ENCODE measurements at places on chromosomes 3 and 15.

- peak; percentile 2 for DNase-seq
Measured at GRCh38 chr15:46293550-46293949, 658.7 kb downstream of the SQOR start.

DNA sequence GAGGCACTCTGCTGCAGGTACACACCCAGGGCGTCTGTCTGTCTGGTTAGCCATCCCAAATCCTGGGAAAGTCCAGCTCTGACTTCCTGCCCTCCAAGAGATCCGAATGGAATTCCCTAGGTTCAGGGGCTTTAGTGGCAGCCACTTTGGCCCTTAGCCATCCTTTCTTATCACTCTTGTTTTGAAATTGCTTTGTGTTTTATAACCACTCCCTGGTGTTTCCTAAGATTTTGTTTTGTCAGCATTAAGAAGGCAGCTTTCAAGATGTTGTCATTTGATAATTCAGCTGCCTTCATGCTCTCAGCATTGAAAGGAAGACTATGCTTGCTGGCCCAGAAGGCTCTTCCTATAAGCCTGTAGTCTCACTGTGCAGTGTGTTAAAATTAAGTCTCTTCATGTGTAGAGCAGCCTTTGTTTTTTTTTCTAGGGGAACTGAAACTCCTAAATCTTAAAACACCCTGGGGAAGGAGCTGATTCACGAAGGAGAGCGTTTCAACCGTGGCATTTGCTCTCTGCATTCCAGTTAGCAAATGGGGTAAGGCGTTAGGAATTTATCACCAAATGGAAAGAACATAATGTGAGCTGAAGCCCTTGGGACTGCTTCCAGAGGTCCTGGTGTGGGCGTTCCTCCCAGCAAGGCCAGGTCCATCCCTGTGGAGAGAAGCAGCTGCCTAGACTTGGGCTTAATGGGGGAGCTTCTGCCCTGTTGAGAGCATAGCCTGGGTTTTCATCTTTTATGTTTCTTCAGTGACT is 14.2 kb upstream of the CLEC3B start:
- DNase-seq, result peak; percentile 38

DNA sequence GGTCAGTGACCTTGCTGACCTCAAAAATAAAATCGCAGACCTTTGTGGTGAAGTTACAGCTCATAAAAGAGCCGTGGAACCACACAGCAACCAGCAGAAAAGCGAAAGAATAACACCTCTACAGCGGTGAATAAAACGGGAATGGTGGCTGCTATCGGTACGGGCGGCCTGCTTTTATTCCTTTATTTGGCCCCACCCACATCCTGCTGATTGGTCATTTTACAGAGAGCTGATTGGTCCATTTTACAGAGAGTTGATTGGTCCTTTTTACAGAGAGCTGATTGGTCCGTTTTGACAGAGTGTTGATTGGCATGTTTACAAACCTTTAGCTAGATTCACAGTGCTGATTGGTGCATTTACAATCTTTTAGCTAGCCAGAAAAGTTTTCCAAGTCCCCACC is 80.7 kb upstream of the ATP10A start:
- DNase-seq, result no peak

DNA sequence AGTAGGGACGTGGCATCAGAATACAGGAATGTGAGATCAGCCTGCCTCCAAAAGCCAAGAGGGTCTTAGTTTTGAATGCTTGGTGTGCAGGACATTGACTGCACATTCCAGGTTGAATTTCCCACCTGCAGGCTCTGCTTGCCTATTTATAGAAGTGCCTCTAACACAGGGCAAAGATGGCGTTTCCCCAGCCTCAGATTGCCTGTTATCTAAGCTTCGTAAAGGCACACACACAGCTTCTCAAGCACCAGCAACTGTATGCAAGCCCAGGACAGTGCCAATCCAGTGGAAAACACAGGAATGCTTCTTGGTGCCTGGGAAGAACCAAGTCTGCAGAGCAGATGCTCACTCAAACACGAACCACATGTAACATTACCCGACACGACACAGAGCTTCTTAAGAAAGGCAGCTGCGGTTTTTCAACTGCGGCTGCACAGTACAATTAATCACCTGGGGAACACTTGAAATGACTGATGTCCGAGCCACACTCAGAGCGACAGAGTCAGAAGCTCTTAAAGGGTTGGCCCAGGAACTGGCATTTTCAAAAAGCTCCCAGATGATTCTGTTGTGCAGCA is 90.0 kb upstream of the ANKRD34C start:
- no peak for DNase-seq

DNA sequence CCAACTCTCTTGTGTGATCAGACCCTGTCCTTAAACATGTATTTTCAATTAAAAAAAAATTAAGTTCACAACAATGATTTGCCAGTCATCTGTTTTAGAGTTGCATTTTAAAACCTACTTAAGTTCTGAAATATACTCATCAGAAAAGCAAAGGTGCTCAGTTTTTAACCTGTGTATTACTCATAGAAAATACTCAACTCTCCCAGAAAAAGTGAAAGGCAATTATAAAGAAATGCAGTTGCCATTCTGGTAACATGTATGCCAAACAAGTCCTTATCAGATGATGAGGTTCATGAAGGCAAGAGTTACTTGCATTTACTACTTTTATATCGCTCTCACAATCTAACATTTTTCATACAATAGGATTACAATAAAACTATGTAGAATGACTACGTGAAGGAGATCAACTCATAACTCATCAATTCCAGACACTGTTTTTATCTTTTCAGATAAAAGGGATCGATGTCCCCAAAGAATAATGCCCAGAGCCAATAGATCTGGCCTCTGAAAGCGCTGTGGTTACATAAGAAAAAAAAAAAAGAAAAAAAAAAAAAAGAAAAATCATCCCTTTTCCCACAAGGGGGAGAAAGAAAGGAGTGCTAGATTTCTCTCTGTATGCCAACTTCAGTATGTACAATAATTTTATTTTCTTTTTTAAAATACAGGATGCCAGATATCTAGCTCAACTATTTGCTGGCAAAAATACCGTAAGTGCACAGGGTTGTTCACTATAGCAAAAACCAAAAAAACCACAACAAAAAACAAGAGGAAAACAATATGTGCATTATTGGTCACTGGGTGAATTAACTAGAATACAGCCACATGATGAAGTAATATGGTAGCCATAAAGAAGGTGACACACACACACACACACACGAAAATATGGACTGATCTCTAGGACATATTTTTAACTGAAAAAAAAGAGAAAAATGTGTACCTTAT is 137.4 kb downstream of the NR1I2 start:
- DNase-seq, result no peak

DNA sequence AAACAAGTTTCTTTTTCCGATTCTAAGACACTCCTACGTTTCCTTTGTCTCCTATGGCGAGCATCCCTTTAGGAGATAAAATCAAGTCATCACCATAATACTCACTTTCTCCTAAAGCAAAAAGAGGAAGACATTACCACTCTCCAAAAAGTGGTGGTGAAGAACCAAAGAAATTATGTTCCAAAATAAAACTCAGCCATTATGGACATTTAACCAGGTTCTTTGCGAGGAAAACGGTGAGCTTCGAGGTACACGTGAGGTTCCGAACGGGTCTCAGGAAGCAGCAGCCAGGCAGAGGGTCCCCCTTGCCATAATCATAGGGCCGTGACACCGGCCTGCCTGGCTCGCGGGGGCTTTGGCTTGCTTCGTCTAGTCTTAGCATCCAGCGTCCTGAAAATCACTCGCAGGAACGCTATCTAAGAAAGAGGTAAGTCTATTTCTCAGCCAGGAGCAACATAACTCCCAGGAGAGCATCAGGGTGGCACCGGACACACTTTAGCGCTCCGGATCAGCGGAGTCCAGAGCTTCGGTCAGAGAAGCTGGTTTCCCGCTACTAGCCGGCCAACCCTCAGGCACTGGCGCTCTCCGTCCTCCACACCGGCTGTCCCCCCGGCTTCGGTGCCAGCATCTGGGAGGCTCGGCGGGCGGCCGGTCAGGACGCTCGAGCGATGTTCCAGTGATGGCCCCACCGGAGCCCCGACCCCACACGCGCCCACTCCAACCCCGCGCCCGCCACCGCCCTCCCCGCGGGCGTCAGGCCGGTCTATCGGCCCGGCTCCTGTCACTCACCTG is 581 bp downstream of the IP6K1 start:
- peak; percentile 37 for DNase-seq

DNA sequence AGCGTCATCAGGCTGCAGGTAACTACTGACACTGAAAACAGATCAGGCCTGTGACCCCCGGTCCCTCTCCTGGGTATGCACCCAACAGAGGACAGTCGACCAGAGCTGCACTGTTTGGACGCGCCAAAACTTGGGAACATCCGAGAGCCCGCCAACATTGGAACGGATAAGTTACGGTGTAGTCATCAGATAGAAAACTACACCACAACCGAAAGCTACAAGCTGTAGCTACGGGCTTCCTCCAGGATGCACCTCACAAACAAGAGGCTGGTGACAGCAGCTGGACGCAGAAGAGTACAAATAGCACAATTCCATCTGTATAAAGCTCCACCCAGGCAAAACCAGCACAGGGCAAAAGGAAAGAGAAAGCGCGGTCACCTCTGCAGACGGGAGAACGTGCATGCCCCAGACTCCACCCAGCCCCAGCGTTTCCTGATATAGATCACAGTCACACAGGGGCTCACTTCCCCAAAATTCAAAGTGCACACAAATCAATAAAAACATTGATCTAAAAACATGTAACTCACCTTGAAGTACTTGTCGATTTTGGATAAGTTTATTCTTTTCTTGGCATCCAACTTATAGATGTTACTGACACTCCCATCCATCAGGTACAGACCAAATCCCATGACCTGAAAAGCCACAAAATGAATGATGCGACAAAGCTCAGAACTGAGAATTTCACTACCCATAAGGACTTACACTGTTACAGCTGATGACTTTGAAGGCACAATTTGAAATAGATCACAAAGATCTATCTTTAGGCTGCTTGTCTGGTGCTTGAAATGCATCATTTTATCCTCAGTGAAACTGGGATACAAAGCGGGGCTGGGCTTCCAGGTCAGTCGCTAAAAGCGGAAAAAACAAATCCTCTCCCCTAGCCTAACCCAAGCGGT is 43.3 kb downstream of the CYFIP1 start:
- no peak for DNase-seq

GRCh38 chr15:77905301-77905920 is 172.1 kb downstream of the TBC1D2B start:
- DNase-seq, result no peak

GRCh38 chr3:136653628-136654027 is 98.5 kb downstream of the STAG1 start:
- no peak for DNase-seq

DNA sequence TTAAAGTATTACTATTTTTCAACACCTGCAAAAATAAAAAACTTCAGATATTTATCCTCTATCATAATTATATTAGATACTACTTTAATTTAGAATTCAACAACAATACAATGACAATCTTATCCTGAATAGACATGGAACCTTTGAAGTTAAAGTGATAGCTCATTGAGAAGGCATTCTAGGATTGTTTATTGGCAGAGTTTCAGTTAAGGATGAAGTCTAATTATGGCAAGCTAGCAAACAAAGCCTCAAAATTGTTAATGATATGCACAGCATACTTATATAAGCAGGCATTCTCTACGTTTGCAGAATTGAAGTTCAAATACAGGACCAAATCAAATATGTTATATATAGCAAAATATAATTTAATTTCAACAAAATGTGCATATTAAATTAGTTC is 91.2 kb upstream of the ABI3BP start:
- DNase-seq, result no peak

DNA sequence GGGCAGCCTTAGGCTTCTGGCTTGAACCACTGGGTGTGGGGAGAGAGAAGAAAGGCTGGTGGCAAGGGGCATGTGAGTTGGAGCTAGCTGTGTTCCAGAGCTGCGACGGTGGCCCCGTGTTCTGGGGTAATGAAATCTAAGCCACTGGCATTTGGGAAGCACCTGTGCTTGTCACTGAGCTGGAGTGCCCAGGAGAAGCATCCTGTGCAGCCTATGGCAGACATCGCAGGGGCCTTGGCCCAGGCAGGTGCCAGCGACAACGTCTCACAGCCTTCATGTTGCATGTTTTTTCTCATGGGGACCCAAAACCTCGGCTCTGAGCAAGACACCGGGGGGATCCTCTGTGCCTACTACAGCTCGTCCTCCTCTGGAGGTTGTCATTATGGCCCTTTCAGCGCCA is 91.1 kb upstream of the PLXNA1 start:
- DNase-seq, result no peak

DNA sequence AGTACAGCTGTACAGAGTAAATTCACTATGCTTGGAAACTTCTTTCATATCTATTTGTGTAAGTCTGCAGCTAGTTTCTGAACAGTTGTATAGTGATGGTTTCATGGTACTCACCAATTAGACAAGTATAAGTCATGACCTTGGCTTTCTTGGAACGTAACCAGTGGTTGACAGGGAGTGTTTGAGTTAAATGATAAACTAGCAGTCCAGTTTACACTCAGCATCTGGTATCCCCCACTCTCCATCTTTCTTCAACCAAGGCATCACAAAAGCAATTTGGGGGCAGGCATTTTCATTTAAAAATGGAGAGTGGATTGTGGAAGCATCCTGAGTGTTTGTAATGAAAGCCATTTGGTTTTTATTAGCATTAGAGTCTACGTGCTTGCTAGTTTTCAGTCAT is 26.0 kb downstream of the MME start:
- DNase-seq, result no peak

DNA sequence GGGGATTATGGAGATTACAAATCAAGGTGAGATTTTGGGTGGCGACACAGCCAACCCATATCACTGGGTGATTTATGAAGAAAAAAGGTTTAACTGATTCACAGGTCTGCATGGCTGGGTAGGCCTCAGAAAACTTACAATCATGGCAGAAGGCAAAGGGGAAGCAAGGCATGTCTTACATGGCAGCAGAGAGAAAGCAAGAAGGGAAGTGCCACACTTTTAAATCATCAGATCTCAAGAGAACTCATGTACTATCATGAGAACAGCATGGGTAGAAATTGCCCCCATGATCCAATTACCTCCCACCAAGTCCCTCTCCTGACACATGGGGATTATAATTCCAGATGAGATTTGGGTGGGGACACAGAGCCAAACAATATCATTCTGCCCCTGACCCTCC is 59.7 kb downstream of the DPH6 start:
- no peak for DNase-seq

DNA sequence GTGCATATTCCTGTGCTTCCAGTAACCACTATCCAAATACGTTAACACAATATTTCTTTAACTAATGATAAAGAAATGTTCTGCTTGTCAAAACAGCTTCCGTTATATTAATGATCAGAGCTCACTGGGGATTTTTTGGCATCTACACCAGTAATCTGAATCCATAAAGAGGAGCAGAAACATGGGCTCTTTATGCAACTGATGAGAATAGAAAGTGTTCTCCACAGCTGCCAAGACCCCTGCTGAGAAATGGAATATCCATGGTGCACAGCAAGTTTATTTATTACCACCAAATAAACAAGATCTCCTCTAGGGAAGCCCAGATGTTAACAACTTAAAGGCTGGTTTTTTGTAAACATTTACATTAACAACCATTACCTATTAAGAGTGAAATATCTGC is 54.5 kb downstream of the ALDH1A2 start:
- DNase-seq, result no peak

GRCh38 chr3:172203522-172204258 is 164.3 kb downstream of the FNDC3B start:
- DNase-seq, result no peak

GRCh38 chr3:177642804-177643125 is 445.5 kb upstream of the TBL1XR1 start:
- DNase-seq, result no peak

- DNase-seq, result no peak
Measured at GRCh38 chr3:149315694-149316093, 17.7 kb downstream of the TM4SF18 start.

GRCh38 chr3:35596335-35596995 is 42.9 kb upstream of the ARPP21 start:
- no peak for DNase-seq

Data from epithelial cell of esophagus (primary cell).